ENCODE measurements at places on chromosomes 12 and 14.

GRCh38 chr14:98503086-98503815 lies 768.7 kb downstream of the BCL11B start:
- DNase-seq, result no peak

GRCh38 chr12:45621703-45622102 lies 107.8 kb upstream of the ARID2 start:
- DNase-seq, result no peak

DNA sequence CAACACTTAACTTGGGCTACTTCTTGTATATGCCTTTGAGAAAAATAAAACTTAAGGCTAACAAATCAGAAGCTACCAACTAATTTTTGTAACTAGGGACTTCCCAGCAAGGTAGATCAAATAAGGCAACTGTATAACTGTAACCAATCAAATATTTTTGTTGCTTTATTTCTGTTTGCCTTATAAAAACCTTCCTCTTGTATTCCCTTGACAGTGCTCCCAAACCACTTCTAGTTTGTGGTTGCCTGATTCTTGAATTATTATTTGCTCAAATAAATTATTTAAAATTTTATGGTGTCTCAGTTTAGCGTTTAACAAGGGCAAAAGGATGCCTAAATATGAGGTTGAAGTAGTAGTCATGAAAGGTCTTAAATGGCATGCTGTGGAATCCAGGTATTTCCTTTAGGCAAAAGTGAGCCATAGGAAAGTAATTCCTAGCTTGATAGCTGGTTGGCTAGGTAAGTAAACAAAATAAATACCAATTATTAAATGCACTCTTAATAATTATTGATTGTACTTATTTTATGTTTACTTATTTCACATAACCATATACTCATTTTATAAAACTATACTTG lies 632.6 kb downstream of the RPL10L start:
- DNase-seq, result no peak

DNA sequence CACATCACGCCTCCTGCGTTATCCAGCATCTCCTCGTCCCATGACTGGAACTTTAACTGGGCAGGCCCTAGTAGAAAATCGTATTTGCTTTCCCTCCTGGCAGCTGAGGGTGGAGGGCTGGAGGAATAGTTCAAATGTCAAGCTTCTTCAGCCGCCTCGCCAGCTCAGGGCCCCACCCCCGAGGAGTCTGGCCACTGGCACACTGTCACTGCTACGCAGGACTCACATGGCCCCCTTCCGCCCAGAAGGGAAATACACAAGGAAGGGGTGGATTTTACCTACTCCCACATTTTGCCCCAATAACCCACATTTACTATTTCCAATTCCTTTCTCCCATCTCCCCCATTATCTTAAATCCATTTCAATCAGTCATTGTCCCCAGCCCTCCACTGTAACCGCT lies 8.6 kb downstream of the SLC6A13 start:
- DNase-seq, result no peak

DNA sequence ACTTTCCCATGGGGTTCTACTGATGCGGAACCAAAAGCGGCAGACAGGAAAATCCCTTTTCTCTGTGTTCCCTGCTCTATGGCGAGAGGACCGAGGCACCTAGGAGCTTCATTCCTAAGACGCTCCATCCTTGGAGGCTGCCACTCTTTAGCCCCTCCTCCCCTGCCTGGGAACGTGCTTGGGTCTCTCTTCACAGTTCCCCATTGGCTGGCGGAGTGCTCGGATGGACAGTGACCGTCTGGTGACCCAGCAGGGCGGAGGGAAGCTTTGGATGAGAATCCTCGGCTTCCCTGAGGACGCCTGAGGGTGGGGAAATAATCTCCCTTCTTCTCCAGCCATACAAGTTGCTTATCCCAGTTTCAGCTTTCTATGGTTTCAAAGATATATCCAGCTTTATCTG lies 37.3 kb downstream of the KCNA5 start:
- no peak for DNase-seq

DNA sequence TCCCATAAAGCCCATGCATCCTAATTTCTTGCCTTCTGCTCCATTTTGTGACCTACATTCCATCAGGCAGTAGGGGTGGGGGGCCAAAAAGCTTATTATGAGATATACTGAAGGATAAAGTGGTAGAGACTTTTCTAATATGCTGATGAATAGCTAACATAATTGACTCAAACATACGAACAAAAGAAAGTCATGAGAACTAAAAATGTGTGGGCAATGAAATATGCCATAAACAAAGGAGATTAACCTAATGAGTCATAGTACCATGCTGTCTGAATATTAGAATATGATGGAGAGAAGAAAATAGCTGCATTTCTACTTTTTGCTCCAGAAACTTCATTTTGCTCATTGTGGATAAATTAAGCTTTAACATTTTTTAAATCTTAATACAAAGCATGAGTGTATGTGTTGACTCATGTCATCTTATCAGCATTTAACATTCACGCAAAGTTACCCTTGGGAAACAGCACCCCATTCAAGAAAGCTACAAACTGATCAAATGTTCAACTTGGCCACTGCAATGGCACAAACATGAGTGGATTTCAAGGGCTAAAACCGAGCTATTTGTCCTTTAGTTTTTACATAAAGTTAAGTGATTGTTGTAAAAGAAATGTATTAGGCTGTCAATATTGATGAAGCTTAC lies 64.0 kb upstream of the DIO2 start:
- DNase-seq, result peak; percentile 28

- no peak for DNase-seq
Measured at GRCh38 chr12:12604740-12605139, 6.9 kb upstream of the CREBL2 start.

DNA sequence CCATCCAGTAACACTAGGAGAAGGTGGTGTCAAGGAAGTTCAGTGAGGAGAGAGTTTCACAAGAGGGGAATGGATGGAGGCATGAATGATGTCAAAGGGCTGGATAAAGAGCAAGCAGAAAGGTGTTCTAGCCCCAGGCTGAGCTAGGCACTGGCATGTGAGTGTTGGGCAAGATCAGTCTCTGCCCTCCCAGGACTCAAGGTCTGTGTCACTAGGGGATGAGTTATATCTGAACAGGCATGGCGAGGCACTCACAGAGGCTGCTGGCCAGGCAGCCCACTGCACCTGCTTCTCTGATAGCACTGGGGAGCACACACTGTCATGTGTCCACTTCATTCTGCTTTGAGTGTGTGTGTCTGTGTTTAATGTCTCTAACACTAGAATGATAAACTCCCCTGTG lies 903.8 kb downstream of the BCL11B start:
- DNase-seq, result no peak

DNA sequence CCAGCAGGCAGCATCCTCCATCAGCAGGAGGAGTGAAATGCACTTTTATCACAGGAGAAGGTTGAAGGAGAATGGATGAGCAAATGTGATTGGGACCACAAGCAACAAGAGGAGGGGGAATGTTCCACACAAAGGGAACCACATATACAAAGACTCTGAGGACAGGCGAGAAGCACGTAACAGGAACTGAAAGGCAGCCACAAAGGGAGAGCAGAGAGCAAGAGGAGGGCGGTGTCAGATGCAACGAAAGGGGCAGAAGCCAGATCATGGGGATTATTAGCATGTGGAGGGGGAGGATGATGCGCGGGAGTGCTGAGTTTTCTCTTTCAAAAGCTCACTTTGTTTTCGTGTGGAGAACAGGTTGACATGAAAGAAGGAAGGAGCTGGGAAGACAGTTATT lies 241.1 kb downstream of the SPTSSA start:
- no peak for DNase-seq

GRCh38 chr12:38386205-38386985 lies 69.8 kb downstream of the ALG10B start:
- no peak for DNase-seq

- peak; percentile 18 for DNase-seq
Measured at GRCh38 chr12:2384029-2384386, 331.2 kb downstream of the CACNA1C start.

DNA sequence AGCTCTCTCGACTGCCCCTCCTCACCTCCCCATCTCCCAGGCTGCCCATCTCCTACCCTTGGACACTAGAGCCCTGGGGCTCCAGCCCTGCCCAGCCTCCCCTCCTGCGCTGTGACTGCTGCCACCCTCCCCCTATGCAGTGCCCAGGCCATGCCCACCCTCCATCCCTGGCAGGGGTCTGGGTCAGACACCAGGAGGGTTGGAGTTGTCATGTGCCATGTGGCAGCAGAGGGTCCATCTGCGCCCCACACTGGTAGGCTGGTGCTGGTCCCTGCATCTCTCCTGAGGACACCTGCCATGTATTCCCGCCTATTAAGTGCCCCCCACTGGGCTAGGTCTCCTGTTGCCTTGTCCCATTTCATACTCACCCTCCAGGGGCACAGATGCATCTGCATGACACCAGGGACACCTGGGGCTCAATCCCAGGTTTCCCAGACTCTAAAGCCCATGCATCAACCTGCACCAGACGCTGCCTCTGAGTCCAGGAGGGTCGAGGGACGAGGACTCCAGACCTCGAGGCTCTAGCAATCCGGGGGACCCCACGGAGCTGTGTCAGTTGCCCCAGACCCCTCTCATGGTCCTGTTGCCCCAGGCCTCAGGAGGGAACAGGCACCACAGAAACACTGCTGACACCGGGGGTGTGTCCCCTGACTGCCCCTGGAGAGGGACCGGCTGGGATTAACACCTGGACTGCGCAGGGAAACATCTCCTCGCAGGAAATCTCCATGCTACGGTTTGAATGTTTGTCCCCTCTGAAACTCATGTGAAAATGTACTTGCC lies 23.4 kb upstream of the SFSWAP start:
- no peak for DNase-seq

DNA sequence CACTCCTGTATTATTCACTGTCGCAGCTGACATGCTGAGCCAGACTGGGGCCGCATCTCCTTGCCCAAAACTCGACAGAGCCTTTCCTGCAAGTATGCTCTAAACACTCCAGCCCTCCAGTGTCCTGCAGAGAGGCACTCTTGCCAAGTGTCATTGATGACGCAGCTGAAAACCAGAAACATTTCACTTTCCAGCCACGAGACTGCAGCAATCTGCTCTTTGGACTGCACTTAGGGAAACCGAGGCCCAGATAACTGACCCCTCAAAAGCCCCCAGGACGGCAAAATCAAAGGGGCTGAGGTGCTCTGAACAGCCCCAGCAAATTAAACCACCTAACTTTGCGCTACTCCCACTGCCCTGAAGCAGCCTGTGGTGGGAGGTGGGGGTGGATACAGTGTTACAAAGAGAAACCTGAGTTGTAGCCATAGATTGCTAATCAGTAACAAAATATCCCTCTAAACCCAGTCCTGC lies 2.6 kb downstream of the CCDC85C start:
- DNase-seq, result peak; percentile 32

DNA sequence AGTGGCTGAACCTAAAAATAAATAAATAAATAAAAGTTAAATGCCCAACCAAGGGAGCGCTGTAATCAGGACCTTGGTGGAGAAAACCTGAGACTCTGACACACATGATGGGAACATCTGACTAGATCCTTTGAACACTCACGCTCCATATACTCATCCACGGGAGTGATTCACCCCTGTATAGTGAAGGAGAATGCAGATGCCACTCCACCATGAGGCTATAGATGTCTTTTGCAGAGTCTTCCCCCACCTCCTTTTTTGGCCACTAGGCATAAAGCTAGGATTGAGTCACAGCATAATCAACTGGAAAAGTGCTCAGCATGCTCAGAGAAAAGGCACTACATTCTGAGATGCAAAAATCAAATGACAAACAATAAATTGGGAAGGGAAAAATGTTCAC lies 19.0 kb downstream of the ADAM20 start:
- DNase-seq, result no peak

DNA sequence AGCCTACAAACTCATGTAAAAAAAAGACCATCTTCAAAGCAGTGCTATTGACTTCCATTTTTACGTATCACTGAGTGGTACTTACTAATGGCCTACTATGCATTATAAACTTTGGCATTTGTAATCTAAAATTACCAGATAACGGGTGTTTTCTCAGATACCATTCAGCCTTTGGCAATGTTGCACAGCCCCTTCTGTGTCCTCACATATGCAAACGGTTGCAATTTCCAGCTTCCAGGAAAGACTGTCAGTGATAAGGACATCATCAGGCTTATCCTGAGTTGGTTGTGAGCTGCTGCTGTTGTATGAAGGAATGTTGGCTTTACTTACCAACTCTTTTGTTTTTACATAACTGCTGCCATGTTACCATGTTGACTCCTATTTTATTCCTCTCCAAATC lies 1.6 kb upstream of the SLC6A13 start:
- no peak for DNase-seq

GRCh38 chr12:194276-194675 lies 19.7 kb downstream of the SLC6A12 start:
- no peak for DNase-seq

DNA sequence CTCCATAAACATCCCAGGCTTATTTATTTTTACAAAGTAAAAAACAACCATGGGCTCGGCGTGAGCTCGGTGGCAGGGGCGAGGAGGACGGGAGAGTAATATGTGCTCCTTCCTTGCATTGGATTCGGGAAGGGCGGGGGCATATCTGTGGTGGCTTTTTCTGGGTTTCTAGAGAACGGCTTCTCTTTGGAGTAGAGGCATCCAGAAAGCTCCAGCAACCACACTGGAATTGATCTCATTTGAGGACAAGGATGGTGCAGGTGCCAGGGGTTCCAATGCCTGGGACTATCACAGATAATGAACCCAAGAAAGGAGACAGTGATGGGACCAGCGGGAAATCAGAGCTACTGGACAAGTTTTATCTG lies 18.9 kb downstream of the ADGRD1 start:
- no peak for DNase-seq

DNA sequence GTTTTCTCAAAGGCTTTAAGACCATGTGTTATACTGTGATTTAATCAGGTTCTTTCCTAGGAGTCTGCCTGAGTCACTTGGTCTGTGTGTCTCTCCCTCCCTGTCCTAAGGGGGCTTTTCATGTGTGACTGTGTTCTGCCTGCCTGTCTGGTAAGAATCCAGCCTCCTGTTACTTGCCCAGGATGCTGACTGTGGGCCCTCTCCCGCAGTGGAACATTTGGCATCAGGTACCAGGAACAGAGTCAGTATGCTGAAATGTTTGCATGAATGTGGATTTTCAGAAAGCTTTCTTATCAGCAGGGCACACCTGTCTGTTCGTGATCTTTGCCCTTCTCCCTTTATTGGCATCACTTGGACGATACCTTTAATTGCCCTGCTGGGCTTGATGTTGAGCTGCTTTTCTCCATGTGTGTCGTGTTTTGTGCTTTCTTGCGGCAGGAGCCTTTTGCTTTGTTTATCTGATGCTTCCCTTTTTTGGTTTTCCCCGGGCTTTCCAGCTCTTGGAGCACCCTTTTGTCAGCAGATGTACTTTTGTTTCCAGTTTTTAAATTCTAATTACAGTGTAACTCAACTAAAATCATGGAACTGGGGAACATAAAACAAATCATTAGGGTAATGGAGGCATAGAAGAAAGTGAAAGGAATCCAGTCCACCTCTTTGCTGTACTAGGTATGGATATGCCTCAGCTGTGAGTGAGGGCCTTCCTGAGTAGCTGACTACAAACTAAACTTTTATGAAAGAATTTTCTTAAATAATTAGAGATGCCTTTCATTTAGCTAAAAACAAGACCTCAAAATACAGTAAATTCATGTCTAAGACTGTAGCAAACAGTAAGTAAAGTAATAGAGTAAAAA lies 72.5 kb downstream of the TRAF3 start:
- DNase-seq, result peak; percentile 16
